ENCODE measurements at places on chromosomes 4 and X. TPM values are rescaled to one million over a fixed set of nuclear protein-coding genes. Genes with fewer than 3 reads are reported as not detected.

DNA sequence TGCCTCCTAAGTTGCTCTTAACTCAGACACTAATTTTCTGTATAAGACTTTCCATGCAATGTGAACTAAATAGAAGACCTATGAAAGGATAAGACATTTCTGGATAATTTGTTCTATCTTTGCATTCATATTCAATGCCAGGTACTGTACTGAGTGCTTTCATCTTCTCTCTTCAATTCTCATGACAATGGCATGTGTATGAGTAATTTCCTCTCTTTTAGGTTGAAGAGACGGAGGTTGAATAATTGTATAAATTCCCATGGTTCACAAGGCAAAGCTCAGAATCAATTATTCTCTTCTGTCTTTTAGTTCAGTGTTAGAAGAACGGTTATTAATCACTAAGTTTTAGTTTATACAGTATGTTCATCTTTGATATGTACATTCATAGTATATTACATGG, 29.3 kb upstream of the CFAP299 start:
- DNase-seq, result no peak

- DNase-seq, result no peak
Measured at GRCh38 chrX:38968344-38969216, 167.3 kb downstream of the MID1IP1 start.

DNA sequence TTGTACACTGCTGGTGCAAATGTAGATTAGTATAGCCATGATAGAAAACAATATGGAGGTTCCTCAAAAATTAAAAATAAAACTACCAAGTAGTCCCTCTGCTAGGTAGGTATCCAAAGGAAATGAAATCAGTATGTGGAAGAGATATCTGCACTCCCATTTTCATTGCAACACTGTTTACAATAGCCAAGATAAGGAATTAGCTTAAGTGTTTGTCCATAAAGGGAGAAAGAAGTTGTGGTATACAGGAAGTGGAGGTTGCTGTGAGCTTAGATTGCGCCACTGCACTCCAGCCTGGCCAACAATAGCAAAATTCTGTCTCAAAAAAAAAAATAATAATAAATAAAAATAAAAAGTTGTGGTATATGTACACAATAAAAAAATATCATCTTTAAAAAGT, 325.0 kb upstream of the EMCN start:
- no peak for DNase-seq

DNA sequence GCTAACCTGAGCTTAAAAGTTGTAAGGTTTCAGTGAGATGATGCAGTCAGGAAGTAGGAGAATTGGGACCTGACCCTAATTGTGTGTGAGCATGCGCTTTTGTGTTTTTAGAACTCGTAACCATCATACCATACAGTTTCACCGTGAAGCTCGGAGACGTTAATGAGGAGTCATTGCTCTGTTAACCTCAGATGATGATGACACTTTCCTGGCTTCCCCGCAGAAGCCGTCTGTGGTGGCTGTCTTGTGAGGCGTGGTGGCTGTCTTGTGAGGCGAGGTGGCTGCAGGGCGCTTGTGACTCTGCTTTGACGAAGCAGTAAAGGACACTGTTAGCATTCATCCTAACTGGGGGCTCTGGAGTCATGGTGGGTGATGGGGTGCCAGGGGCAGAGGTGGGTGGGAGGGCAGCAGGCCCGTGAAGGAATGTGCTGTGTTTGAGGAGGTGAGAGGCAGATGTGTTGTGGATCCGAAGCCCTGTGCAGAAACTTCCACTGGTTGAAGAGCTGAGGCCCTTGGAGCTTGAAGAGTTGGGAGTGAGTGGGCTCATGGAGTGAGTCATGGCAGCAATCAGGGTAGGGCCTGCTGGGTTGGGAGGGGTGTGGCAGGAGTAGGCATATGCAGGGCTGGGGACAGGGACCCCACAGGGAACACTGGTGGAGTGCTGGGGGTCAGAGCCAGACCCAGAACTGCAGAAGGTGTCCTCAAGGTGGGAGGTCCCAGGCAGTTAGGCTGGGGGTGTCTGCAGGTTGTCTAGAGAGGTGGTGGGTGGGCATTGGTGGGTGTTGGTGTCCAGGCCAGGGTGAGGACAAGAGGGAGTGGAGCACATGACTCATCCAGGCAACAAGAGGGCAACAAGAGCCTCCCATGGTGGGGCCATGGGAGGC, 57.4 kb downstream of the NSD2 start:
- DNase-seq, result no peak

DNA sequence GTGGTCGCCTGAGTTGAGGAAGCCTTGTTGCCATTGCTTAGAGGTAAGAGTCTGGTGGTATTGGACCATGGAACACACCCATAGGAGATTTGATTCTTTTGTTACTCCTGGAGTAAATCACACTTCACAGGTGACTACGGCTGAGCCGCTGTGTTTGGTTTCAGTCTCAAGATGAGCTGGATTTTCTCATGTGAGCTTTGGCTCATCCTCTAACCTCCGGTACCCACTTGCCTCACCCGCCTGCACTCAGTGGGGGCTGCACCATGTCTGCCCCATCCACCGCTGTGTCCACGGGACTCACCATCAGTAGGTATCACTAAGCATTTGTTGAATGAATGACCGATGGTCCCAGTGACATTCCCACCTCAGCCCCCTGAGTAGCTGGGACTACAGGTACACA, 52.7 kb downstream of the HTT-AS start:
- peak; percentile 32 for DNase-seq

GRCh38 chrX:82534086-82534597, 973.9 kb upstream of the POU3F4 start:
- DNase-seq, result no peak

GRCh38 chr4:81350040-81350439, 121.7 kb downstream of the RASGEF1B start:
- no peak for DNase-seq

TLR10 gene
- 0.38 TPM for total RNA-seq

PAGE2 gene
- not detected for total RNA-seq

TTC29 gene
- not detected for total RNA-seq

TRIM61 gene
- 1.9 TPM for total RNA-seq

RAB9B gene
- 11.8 TPM for total RNA-seq

SOX3 gene
- total RNA-seq, result not detected
